MG63 (cell line): ENCODE measurements at places on chromosomes 12 and 14. TPM values are rescaled to one million over a fixed set of nuclear protein-coding genes. Genes with fewer than 3 reads are reported as not detected.

- peak; percentile 59 for DNase-seq
Measured at GRCh38 chr12:110582276-110583136, 612 bp downstream of the PPTC7 start.

GRCh38 chr14:50303744-50304471, 8.1 kb downstream of the L2HGDH start:
- DNase-seq: peak; percentile 5

DNA sequence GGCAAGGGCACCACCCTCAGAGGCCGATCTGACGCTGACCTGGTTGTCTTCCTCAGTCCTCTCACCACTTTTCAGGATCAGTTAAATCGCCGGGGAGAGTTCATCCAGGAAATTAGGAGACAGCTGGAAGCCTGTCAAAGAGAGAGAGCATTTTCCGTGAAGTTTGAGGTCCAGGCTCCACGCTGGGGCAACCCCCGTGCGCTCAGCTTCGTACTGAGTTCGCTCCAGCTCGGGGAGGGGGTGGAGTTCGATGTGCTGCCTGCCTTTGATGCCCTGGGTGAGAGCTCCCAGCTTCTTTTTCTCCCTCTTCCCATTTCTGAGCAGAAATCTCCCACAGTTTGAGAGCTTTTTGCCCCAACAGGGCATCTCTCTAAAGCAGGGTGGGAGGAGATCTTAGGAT, 1.8 kb downstream of the OAS1 start:
- DNase-seq: no peak

DNA sequence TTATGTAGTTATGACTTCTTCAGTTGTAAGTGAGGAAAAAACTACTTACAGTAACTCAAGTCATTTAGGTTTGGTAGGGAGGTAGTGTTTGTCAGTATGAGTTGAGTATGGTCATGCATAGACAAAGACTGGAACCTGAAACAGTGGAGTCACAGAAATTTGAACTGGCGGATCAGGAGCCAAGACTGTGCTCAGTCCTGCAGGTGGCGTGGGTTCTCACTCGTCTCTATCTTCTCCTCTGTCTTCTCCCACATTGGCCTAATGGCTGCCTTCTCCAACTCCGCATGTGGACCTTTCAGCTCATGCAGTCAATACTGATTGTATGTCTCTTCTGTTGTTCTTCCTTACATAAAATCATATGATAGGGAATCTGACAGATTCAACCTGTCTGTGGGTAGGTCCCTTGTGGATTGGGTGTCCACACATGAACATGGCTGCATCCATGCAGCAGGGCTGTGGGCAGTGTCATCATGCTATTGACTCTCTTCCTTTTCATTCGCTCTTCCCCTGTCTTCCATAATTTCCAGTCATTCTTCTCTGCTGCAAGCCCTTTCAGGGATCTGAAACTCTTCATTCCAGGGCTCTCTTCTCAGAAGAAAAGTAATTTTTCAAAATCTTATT, 78.8 kb upstream of the NEDD1 start:
- no peak for DNase-seq

DNA sequence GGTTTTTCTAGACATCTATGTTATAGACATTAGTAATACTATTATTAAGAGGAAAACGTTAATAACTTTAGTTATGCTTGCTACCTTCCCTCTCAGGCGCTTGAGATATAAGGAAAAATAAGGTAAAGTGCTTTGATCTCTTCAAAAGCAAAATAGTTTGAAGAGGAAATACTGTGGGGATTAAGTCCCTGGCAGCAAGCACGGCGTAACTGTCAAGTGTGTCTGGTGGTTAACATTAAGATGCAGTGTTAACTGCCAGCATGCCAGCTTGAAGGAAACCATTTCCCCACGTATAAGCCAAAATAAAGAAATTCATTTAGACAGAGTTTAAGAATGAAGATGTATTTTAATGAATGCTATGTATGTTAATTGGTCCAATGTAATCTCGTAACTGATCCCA, 31.8 kb downstream of the PELI2 start:
- DNase-seq: no peak

DNA sequence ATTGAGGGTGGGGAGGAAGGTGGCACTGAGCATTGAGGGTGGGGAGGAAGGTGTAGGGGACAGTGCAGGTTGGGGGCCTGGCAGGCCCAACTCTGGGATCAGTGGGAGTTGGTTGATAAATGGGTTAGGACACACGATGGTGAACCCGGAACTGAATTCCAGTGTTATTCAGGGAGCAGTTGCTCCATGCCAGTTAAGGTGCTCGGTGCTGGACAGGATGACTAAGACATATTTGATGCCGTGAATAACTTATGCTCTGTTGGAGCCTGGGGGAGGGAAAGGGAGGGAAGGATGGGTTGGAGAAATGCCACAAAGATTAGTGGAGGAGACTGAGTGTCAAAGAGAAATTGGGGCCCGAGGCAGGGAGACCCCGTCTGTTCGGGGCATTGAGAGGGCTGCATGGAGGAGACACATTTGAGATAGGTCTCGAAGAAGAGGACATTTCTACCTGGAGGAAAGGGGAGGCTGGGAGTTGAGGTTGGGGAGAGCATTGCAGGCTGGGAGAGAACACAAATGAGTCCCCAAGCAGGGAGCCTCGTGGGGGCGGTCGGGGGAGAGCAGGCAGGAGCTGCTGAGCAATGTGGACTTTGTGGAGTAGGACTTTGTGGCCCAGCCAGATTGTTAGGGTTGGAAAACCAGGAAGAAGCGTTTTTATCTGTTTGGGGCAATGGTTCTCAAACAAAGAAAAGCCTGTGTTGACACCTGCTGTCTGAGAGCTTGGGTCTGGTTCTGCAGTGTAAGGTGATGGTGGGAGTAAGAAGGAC, 65.3 kb downstream of the IQSEC3 start:
- DNase-seq: no peak

GRCh38 chr12:65279369-65280112, 1.1 kb downstream of the MSRB3 start:
- DNase-seq: peak; percentile 64

- DNase-seq: no peak
Measured at GRCh38 chr12:32920506-32921085, 24.0 kb upstream of the PKP2 start.

GRCh38 chr14:54637270-54638134, 70.6 kb downstream of the SAMD4A start:
- peak; percentile 32 for DNase-seq

DNA sequence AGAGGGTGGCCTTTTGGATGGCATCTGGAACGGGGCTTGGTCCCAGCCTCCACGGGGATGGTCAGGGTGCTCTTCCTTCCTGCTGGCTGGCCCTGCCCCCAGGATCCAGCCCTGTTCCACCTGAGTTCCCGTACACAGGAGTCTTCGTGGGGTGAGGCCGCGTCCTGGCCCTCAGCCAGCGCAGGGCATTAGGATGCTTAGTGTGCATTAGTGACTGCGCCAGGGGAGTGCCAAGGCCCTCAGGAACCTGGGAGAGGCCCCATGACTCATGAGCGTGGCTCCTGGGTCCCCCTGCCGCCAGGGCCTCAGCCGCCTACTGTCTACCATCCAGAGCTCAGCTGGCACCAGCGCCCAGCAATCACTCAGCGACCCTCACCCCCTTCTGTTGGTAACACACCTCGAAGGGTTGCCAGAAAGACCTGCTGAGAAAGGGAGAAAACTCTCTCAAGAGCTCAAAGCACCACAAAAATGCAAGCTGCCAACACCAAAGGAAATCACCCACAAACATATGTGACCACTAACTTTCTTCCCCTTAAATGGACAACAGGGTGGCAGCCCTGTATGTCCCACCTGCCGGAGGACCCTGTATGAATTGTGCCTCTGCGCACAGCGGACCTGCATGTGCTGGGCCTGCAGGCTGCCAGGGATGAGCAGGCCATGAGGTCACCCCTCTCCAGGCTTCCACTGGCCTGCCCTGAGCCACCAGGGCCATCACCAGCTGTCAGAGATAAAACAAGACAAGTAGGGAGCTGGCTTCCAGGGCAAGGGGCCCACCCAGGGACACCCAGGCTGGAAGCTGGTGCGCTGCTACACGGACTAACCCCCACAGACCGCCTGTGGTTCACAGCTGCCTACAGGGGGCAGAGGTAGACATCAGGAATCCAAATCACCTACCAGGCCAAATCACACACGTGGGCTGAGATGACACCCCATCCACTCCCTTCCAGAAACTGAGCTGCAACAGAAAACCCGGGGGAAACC, 28.7 kb downstream of the CCDC85C start:
- peak; percentile 87 for DNase-seq

The SELPLG gene
- 0.39 and 2.5 TPM in 2 replicates for total RNA-seq

The PLEK2 gene
- 2.2 TPM in 1 of 2 replicates, not detected in the other for total RNA-seq

The LRRIQ1 gene
- total RNA-seq: 0.36 TPM in 1 of 2 replicates, not detected in the other

The CLEC4C gene
- not detected in 2 replicates for total RNA-seq

The GLIPR1L2 gene
- total RNA-seq: not detected in 2 replicates
